ENCODE measurements at places on chromosomes 3 and 15.

DNA sequence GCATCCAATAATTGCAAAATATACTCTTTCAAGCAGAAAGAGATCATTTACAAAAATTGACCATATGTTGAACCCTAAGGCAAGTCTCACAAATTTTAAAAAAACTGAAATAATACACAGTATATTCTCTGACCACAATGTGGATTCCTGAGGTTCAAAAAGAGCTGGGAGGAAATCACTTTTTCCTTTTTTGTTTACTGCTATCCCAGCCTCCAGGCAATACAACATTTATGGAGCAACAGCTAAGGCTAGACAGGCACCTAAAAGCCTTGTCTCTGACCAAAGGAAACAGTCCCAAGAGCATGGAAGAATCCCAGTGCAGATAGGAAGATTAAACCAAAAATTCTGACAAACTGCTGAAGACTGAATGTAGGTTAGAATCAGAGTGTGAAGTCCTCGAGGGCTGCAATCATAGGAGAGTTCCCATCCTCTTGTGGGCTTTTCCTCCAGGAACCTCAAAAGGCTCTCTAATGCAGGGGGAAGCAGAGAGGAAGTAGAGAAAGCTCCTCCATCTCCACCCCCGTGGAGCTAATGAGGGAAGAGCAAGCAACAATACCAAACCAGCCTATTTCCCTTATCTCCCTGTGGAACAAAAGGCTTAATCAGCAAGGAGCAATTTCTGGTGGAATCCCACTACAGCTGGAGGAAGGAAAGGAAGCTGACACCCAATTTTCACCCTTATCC, 57.0 kb downstream of the TMCC1 start:
- DNase-seq, result no peak

- DNase-seq, result no peak
Observed at GRCh38 chr3:111864821-111865656, 6.0 kb downstream of the PHLDB2 start.

GRCh38 chr3:54859184-54859583, 68.7 kb downstream of the LRTM1 start:
- DNase-seq, result no peak

GRCh38 chr15:66378814-66379430, 7.8 kb upstream of the MAP2K1 start:
- no peak for DNase-seq

DNA sequence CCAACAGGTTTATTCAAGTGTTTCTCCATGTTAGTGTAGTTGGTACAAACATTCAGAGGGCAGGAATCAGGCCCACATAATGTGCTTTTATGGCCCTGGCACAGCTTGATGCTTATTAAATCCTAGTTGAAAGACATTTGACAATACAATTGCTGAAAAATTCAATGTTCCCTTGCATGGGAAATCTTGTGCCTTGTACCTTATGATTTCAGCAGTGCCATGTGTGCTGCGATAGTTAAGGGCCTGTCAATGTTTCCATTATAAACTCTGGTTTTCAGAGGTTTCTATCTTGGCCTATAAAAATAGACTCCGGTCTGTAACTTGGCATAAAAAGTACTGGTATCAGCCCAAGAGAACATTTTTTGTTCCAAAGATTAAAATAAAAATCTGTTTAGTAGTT, 207.2 kb downstream of the TBC1D5 start:
- no peak for DNase-seq

GRCh38 chr15:59282515-59283337, 76.1 kb downstream of the LDHAL6B start:
- DNase-seq, result no peak

Measured in H54 (cell line).